ENCODE measurements at places on chromosomes 4 and X.
A peak's percentile ranks its signal among the peaks of the same experiment; 100 is the strongest.

DNA sequence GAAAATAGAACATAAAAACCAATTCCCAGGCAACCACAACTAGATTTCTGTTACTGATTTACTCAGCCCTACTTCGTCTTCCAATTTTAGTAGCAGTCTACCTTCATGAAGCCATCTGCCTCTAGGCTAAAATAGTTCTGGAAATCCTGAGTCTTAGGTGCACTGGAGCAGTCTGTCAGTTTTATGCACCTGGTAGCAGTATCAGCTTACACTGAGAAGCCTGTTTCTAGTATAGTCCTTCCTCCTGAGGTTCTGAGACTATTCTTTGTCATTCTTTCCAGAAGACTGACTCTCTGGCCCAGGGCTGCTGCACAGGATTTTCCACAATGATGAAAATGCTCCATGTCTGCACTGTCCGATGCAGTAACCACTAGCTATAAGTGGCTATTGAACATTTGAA lies 16.9 kb upstream of the HPRT1 start:
- no peak for DNase-seq

GRCh38 chrX:111095974-111096895 lies at the start of gene PAK3:
TSS of gene PAK3 (plus strand) at chrX:111096191. CDS start at chrX:111123104, 26,913 bp downstream.
- DNase-seq: peak; percentile 14

DNA sequence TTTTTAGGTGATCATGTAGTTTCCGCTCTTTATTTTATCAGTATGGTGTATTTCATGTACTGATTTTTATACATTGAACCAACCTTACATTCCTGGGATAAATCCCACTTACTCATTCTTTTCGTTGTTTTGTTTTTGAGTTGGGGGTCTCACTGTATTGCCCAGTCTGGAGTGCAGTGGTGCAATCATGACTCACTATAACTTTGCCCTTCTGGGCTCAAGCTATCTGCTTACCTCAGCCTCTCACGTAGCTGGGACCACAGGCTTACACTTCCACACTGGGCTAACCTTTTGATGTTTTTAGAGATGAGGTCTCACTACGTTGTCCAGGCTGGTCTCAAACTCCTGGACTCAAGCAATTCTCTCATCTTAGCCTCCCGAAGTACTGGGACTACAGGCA lies 19.5 kb upstream of the STARD8 start:
- no peak for DNase-seq

- no peak for DNase-seq
Measured at GRCh38 chrX:122850326-122850725, 333.8 kb upstream of the GRIA3 start.

DNA sequence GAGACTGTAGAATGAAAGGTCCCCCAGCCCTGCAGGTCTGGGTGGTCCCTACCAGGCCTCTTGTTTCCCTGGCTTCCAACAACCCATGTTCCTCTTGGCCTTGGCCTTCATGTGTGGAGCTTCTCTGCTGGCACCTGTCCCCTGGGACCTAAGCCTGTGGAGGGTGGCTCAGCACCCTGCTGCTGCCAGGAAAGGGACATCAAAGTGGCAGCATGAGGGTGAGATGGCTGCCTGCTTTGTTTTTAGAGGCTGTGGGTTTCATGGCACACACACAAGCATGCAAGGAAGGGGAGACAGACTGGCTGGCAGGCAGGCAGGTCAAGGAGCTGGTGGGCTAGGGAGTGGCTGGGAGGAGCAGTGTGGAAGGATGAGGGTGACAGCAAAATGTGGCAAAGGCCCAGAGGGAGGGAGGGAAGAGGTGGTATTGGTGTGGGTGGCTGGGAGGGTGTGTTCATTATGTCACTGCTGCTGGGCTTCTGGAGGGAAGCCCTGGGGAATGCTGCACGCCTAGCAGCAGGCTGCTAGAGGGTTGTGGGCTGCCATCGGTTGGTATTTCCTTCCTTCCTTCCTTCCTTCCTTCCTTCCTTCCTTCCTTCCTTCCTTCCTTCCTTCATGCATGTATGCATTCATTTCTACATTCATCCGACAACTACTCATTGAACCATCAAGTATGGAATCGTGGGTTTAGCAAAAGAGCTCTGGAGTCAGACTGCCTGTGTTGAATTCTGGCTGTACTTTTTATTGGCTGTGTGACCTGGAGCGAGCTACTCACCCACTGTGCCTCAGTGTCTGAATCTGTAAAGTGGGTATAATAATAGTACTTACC lies 128.7 kb upstream of the PJA1 start:
- DNase-seq: no peak

DNA sequence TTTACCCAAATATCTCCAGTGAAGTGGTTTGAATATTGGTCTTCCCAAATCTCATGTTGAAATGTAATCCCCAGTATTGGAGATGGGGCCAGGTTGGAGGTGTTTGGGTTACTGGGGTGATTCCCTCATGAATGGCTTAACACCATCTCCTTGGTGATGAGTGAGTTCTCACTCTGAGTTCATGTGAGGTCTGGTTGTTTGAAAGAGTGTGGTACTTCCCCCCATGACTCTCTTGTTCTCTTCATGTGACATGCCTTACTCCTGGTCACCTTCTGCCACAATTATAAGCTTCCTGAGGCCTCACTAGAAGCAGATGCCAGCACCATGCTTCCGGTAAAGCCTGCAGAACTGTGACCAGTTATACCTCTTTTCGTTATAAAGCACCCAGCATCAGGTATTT lies 32.9 kb upstream of the OTUD4 start:
- DNase-seq: no peak

- DNase-seq: no peak
Measured at GRCh38 chr4:26557164-26557563, 26.7 kb upstream of the TBC1D19 start.

GRCh38 chr4:42588909-42589308 lies 68.0 kb downstream of the ATP8A1 start:
- no peak for DNase-seq

- no peak for DNase-seq
Measured at GRCh38 chr4:26050671-26051070, 136.7 kb downstream of the SMIM20 start.

DNA sequence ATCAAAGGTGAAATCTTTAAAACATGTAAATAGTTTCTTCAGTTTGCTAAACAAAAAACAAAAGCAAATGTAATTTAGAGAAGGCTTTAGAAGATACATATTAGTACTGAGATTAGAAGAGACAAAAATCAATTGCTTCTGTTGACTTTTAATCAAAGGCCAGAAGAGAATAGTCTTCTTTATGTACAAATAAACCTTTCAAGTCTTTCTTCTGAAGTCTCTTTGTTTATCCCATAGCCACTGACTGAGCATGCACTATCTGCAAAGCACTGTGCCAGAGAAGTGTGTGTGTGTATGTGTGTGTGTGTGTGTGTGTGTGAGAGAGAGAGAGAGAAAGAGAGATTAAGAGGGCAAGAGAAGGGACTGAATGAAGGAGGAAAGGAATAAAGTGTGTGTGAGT lies 198.4 kb downstream of the GLUD2 start:
- no peak for DNase-seq

- DNase-seq: no peak
Measured at GRCh38 chr4:16670727-16671126, 227.7 kb downstream of the LDB2 start.

DNA sequence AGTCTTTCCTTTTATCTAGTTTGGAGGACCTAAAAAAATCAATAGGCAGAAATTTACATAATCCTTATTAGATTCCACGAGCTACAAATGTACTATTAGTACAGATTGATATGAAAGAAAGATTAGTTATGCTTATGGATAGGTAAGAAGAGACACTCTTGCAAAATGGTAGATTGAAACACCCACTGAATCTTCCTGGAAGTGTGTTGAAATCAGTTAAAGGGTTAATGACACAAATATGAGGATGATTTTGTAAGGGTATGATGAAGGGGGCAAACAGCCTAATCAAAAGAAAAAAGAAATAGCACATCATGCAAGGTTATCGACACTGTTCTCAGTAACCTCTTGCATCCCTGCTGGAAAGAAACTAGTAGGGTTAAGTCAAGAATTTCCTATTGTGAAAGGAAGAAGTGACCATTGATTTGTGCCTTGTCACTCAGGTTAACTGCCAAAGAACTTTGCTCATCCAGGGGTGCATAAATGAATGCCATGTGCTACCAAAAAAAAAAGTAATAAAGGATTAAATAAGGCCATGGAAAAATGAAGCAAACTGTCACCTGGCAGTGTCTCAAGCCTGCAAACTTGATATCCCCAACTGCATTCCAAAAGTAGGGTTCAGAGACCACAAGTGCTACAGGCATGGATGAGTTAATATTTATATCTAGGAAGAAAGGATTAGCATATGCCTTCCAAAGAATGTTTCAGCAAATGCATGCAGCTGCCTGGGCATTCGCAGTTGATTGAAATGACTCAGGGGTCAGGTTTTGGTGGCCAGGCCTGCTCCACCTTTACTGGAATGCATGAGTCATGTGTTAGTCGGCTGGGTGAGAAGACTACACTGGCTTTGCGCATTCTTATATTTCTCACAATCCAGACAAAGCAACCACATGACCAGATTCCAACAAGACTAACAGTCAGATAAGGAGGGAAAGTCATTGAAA lies 78.3 kb upstream of the ATXN3L start:
- DNase-seq: no peak

- no peak for DNase-seq
Measured at GRCh38 chr4:75135068-75135825, 202.3 kb downstream of the PARM1 start.

DNA sequence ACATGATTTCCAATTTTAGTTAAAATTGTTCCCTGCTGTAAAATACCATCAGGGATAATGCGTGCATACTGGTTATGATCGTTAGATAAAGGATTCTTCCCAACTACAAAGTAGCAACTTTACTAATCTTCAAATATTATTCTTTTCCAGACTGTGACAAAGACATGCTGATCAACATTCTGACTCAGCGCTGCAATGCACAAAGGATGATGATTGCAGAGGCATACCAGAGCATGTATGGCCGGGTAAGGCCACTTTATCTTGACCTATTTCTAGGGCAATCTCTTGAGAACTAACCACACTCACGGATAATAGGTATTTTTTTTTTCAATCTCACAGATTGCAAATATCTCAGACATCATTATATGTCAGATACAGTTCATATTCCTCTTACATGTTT lies 47.0 kb downstream of the ANXA10 start:
- DNase-seq: no peak

DNA sequence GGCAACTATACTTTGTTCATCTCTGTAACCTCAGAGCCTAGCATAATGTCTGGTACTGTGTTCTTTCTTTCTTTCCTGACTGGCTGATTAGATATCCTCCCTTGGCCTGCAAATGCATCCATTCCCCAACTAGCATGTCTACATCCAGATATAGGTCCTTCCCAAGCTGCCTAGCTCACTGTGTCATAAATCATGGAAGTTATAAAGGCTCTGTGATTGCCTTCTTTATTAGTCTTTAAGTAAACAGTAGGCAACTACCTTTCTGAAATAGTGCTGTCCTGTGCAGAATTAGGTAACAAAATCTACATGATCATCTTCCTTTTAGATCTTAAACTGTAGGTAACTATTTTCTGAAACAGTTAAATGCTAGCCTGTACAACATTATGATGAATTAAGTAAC lies 224.5 kb downstream of the DLG3 start:
- DNase-seq: no peak

DNA sequence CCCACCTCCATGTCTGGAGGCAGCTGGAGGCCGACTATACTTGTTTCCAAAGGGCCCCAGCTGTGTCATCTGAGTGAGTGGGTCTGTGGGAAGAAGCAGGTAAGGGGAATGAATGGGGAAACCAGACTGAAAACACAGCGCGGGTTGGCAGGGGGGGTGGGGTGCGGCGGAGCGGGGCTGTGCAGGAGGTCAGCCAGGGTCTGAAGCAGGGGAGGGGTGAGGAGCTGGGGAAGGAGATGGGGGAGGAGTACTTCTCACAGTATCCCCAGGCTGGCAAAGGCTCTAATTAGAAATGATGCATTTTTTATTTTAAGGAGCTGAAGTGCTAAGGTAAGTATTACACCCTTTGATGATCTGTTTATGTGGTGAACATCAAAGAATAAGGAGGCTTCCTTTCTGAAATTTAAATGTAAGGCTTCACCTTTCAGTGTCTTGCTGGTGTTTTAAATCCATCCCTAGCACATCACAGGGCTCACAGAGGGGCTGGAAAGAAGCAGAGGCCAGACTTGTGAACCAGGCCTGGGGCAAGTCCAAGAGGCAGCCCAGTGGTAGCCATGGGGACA lies 37.5 kb downstream of the SMIM20 start:
- DNase-seq: no peak

DNA sequence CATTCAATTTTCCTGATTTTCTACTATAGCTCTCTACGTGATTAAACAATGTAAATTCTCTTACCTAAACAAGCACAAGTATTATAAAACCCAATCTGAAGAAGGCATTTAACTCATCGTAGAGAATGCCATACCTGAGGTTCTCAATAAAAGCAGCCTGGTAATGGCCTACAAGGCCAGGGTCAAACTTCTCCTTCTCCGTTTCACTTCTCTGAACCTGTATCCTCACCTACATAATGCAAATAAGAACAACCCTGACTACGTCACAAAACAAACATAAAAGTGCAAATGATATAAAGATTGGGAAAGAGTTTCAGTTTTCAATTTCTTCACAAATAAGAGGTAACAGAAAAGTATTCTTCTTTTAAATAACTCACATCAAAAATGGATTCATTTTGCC lies 55.6 kb upstream of the STS start:
- DNase-seq: no peak

- no peak for DNase-seq
Measured at GRCh38 chr4:176376032-176376614, 56.4 kb downstream of the SPCS3 start.

DNA sequence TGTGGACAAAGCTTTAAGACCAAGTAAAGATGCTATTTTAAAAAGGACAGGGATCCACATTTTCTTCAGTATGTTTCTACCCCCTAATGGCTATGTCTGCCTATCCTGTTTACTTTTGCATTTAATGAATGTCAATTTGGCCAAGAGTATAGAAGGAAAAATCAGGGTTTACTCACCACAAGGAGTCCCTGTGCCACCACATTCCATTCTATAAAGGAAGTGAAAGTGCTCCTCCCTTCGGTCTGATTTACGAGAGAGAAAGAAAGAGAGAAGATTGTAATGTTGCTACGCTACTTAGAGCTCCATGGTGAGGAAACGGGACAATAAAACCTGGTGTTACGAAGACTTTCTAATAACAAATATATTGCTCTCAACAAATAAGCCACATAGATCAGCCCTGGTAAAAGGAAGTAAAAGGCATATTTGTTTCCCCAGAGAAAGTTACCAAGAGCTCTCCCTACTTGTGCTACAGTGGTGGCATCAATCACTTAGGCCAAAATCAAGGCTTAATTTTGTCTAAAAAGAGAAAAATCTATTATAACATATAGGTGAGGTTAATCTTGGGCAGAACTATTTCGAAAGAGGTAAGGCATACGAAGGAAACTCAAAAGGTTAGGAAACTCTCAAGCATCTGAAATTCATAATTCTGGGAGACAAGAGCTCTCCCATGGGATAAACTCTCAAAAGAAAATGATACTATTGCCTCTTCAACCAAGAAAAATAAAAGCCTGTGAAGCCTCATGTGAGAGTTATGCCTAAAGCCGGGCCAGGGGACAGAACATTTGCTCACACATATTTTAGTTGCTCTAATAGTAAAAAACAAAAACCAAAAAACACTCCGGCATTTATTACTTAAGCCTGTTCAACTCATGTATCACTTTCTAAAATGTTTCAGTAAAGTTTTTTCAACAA lies 29.5 kb downstream of the TAPT1 start:
- DNase-seq: no peak

- DNase-seq: no peak
Measured at GRCh38 chr4:66034671-66035070, 364.4 kb upstream of the EPHA5 start.

- DNase-seq: no peak
Measured at GRCh38 chrX:94121799-94122198, 447.8 kb downstream of the FAM133A start.
